NCI-H1694 (cell line): ENCODE measurements at places on chromosomes 3 and 15.

DNA sequence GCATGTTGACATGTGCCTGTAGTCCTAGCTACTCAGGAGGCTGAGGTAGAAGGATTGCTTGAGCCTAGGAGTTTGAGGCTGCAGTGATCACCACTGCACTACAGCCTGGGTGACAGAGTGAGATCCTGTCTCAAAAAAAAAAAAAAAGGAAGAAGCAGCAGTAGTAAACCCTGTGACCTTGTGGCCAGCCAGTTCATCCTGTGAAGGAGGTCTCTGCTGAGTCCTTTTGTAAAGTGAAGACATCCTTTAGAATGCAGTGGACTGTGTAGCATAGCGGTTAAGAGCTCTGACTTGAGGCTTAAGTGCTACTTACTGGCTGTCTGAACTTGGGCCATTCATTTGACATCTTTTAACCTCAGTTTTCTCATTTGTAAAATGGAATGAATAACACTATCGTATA, 8.3 kb downstream of the EXOSC7 start:
- DNase-seq = no peak

GRCh38 chr15:75168374-75168773, 33.3 kb upstream of the C15orf39 start:
- DNase-seq = no peak

DNA sequence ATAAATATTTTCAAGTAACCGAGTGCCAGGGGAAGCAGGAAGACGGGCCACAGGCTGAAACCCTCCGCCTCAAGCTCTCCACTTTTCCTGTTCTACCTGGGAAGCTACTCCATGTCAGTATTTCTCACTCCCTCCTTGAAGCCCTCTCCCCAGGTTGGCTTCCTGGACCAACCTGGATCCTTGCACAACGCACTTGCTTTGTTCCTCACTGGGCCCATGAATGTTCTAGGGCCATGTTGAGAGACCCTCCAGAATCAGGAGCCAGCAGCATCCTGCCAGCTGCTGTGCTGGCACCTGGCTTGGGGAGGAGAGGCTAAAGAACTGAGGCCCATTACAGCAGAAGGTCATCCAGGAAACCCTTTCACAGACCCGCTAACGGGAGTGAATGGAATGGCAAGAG, 79.3 kb upstream of the SNRPA1 start:
- DNase-seq = no peak

GRCh38 chr3:155809181-155809580, 3.1 kb upstream of the C3orf33 start:
- DNase-seq = no peak

DNA sequence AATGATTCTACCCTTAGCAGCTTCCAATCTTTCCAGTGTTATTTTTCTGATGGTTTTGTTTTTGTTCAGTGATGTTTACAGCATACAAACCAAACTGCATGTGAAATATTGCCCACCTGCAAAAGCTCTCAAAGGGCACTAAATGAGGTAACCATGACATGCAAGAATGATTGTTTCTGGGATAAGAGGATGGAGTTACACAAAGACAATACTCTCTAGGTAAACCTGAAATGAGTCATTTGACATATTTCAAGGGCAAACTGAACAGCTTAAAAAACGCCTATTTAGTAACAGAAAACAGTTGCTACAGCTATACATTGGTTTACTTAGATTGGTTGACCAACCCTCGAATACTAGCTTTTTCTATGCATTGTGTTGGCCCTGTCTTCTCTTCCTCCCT, 481.7 kb downstream of the ZPLD1 start:
- DNase-seq = no peak

- DNase-seq = no peak
Measured at GRCh38 chr3:36877930-36878685, 66.7 kb downstream of the TRANK1 start.

DNA sequence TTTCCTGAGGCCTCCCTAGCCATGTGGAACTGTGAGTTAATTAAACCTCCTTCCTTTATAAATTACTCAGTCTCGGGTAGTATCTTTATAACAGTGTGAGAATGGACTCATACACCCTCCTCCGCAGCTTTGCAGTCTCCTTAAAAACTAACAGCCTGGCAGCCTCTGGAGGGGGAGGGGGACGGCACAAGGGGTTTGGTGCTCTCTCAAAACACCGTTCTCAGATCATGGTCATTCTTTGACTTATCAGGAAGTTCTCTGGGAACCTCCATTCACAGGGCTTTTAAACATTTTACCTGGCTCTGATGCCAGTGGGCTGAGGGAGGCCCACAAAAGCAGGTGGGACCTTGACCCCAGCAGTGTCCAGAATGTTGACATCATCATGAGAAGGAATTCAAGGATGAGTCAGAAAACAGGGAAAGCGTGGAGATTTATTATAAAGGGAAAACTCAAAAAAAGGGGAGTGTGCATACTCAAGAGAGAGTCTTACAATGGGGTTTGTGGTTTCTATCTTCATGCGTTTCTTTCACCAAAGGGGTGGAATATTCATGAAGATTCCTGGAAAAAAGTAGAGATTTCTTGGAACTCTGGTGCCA, 43.9 kb downstream of the ONECUT1 start:
- DNase-seq = no peak

DNA sequence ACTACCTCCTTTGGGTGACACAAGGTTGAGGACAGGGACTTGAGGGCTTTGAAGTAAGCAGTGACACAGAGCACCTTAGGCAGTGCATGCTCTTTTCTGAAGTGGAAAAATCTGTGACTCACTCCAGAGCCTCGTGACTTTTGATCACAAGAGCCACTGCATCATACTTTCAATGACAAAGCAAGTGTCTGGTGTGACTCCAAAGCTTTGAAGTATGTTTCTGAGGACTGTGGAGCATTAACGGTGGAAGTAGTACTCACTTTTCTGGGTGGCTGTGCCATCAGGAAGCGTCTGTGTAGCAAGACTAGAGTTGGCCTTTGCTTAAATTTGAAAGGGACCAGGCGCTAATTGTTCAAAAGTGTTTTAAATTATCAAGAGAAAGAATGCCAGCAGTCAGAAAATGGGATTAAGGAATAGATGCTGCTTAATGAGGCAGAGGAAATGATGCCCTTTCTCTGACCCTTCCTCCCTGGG, 210.7 kb upstream of the TRIM42 start:
- no peak for DNase-seq

DNA sequence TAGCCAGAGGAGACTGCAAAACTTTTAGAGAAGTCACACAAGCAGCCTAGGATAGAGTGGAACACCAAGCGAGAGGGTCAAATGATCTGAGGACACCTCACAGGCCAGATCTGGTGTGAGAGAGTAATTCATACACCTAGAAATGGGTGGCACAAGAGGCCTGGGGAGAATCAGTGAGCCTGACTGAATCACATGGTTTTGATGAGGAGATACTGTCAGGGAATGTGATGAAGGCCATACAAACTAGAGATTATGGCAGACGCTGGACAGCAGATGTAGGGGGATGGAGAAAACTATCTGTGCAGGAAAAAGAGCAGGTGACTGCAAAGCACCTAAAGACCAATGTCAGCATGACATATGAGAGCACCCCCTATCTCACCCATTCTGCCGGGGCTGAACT, 105.0 kb upstream of the TTC14 start:
- DNase-seq = no peak

DNA sequence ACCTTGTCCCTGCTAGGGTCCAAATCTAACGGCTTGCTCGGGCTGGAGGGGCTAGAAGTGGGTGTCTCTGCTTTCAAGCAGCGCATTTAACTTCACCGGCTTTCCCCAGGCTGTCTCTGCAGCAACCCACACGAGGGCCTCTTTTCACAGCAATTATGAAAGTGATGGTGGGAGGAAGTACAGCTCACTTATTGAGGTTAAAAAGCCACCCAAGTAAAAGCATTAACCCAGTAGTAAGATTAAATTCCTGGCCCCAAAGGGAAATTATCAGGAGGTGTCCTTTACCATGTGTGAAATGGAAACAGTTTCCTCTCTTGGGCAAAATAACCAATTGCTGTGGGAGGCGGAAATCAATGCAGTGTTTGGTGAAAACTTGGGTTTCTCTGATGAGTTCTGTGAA, 41.1 kb downstream of the NGRN start:
- no peak for DNase-seq

DNA sequence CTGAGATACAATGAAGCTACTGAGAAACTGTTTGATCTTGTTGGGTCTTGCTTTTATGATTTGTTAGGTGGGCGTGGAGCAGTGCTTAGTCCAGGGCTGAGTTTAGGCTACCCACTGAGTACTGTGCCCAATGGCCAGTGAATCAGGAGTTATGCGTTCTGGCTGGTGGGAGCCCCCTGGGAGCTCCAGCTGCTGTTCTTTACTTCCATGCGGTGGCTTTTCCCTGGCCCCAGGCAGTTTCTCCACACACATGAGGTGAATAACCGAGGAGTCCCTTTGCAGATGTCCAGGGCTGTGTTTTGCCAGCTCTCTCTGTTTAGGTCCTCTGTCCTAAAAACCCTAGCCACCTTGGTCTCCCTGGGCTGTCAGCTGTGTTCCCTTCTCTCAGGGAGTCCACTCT, 106.5 kb downstream of the KLF13 start:
- no peak for DNase-seq
